ENCODE measurements at places on chromosomes 5 and 9.

DNA sequence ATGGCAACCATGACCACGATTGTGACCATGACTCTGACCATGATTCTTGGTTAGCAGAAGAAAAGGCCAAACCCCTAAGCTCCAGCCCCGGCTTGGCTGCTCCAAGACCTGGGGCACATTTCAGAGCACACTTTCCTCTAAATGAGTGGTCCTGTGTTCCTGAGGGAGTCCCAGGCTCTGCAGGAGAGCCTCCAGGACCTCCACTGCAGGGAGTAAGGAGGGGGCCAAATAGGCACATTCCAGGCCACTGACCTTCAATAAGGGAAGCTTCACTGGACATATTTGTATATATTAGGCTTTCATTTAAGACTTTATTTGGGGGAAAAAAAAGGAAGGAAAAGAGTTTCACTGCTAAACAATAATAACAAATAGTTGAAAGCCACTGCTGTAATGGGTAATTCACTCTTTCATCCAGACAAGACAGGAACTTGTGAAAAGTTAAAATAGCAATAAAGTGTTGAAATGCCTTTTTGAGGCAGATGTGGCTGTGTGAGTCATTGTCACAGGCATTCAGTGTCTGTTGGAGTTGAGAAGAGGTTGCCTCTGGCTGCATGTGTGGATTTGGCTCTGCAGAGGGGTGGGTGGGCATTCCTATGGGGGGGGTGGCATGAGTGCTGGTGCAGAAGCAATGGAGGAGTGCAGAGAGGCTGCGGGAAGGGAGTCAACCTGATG is 63.9 kb upstream of the TGFBR1 start:
- DNase-seq = no peak

DNA sequence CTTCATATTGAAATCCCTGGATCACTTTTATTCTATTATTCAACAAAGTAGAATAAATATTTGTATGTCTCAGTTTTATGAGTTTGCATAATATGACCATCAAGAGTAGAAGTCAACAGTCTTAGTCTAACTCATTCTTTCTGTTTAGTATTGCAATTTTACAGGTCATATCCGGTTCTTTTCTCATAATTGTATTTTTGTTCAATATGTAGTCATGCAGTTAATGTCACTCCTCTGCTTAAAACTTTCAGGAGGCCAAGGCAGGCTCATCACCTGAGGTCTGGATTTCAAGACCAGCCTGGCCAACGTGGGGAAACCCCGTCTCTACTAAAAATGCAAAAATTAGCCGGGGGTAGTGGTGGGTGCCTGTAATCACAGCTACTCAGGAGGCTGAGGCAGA is 148.4 kb upstream of the TRPM3 start:
- no peak for DNase-seq

DNA sequence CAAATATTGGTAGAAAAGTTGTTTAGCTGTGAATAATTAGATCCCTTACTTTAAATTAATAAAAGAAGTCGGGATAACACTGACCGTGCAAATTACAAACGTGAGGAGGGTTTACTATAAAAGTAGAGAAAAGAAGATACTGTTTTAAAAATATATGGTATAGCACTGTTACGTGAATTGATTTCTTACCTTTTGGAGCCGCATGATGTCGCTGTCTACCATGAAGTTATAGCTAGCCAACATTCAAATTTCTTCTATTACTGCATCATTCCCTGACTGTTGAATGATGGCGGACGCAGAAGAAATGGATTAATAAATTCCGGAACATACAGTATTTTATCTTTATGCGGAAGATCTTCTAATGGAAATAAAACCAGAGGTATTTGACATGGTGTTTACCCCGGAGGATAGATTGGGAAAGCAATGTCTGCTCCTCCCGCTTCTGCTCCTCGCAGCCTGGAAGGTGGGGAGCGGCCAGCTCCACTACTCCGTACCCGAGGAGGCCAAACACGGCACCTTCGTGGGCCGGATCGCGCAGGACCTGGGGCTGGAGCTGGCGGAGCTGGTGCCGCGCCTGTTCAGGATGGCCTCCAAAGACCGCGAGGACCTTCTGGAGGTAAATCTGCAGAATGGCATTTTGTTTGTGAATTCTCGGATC is at the start of gene PCDHA6:
Gene PCDHA6, plus strand, starts transcription at position 257 of the 658 bp plus-strand sequence. Its CDS starts 132 bp downstream, at position 389.
- DNase-seq = no peak

- DNase-seq = no peak
Measured at GRCh38 chr5:58921159-58921558, 338.3 kb downstream of the RAB3C start.

- no peak for DNase-seq
Measured at GRCh38 chr9:126127591-126127990, 199.0 kb upstream of the MVB12B start.

- DNase-seq = no peak
Measured at GRCh38 chr5:4523038-4523437, 617.1 kb upstream of the ADAMTS16 start.

Measured in NCI-H460 (cell line).